Smooth muscle cell of the umbilical artery (primary cell): ENCODE measurements at places on chromosomes 16 and 17. TPM values are rescaled to one million over a fixed set of nuclear protein-coding genes. Genes with fewer than 3 reads are reported as not detected.

OR2C1 gene
- total RNA-seq = under 0.01 and 0.14 TPM in 2 replicates

TP53TG3B gene
- total RNA-seq = not detected in 2 replicates

WNT9B gene
- total RNA-seq = not detected in 2 replicates

C17orf50 gene
- not detected in 2 replicates for total RNA-seq

KRT33A gene
- not detected in 2 replicates for total RNA-seq

NUPR1 gene
- 4.5 and 5.4 TPM in 2 replicates for total RNA-seq

KRTAP9-2 gene
- total RNA-seq = not detected in 2 replicates

ASPHD1 gene
- total RNA-seq = 8.0 and 12.5 TPM in 2 replicates

KRT13 gene
- total RNA-seq = 0.30 and 0.46 TPM in 2 replicates

TBC1D3K gene
- not detected in 2 replicates for total RNA-seq

CA10 gene
- not detected in 2 replicates for total RNA-seq

FBXO39 gene
- 0.14 TPM in 1 of 2 replicates, not detected in the other for total RNA-seq

TAC4 gene
- not detected in 2 replicates for total RNA-seq

CDK3 gene
- total RNA-seq = 2.7 and 5.2 TPM in 2 replicates

OTOP3 gene
- total RNA-seq = not detected in 2 replicates

KRT39 gene
- total RNA-seq = not detected in 2 replicates

OR3A3 gene
- not detected in 2 replicates for total RNA-seq

TP53TG3F gene
- not detected in 2 replicates for total RNA-seq

TBX2 gene
- total RNA-seq = 30.0 and 32.3 TPM in 2 replicates

KRT23 gene
- 0.28 TPM in 1 of 2 replicates, not detected in the other for total RNA-seq

FAM20A gene
- 0.14 and 3.6 TPM in 2 replicates for total RNA-seq

CES1 gene
- total RNA-seq = 0.30 TPM in 1 of 2 replicates, not detected in the other

BCL6B gene
- total RNA-seq = under 0.01 TPM in 1 of 2 replicates, not detected in the other

CD7 gene
- 0.30 TPM in 1 of 2 replicates, not detected in the other for total RNA-seq

SIRT7 gene
- 13.1 and 20.2 TPM in 2 replicates for total RNA-seq

CRHR1 gene
- not detected in 2 replicates for total RNA-seq

SBK1 gene
- 0.05 TPM in 1 of 2 replicates, not detected in the other for total RNA-seq

CCL17 gene
- not detected in 2 replicates for total RNA-seq

NHLRC4 gene
- 0.97 and 1.5 TPM in 2 replicates for total RNA-seq

CDRT15 gene
- total RNA-seq = not detected in 2 replicates

C16orf46 gene
- total RNA-seq = 0.30 and 0.42 TPM in 2 replicates

ITGAD gene
- total RNA-seq = not detected in 2 replicates

GINS3 gene
- total RNA-seq = 0.89 and 3.1 TPM in 2 replicates

TRPV3 gene
- total RNA-seq = 0.65 and 1.2 TPM in 2 replicates

B3GNT9 gene
- 33.4 and 51.1 TPM in 2 replicates for total RNA-seq

SLC5A10 gene
- not detected in 2 replicates for total RNA-seq

MT3 gene
- total RNA-seq = not detected in 2 replicates

KRTAP2-2 gene
- not detected in 2 replicates for total RNA-seq

MYH13 gene
- under 0.01 and 0.05 TPM in 2 replicates for total RNA-seq

CASKIN2 gene
- total RNA-seq = 6.5 and 11.2 TPM in 2 replicates

P2RX5 gene
- 2.5 and 2.7 TPM in 2 replicates for total RNA-seq

FBXW10B gene
- total RNA-seq = 0.30 and 0.92 TPM in 2 replicates
